Colonic mucosa (tissue), 4 donors: ENCODE measurements at places on chromosomes 2 and 18. TPM values are rescaled to one million over a fixed set of nuclear protein-coding genes. Genes with fewer than 3 reads are reported as not detected.
A peak's percentile ranks its signal among the peaks of the same experiment; 100 is the strongest.

Gene GAL3ST2
- total RNA-seq: 34.2 TPM

- DNase-seq: no peak
Measured at GRCh38 chr2:84938194-84938879, 32.6 kb upstream of the KCMF1 start.

Gene RAMP1
- 2.7 TPM for total RNA-seq

Gene SPHKAP
- 0.08 TPM for total RNA-seq

Gene C2orf80
- total RNA-seq: not detected

Gene PDCD1
- 0.21 TPM for total RNA-seq

DNA sequence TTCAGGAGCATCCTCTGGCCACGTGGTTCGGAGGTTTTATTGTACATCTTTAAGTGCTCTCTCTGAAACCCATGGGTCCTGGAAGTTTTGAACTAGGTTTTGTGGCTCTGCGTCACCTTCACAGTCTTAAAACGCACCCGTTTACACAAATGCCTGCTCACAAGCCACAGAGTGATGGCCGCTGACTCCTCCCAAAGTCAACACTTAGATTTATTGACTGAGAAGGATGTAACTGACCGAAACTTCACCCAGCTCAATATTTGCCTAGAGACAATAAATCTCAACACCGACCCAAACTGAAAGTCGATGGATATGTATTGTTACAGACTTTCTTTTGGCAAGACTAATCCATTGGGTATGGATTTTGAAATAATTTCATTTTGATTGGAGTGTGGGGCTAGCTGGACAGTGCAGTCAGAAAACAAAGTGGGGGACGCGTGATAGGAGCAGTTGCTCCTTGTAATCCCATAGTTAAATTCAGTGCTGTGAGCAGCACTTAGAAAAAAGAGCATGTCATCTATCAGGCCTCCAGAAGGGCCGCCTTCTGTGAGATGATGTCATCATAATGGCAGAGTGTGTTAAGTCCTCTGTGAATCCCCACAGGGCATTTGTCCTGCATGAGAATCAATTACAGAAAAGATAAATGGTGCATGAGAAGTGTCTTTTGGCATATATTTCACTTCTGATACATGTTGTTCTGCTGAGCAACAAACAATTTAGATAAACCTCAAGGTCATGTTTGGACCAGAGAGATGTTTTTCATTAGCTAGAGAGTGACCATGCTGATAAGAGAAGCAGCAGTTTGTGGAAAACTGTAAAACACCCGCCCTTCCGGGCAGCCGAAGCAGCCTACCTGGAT, 183.7 kb downstream of the INO80D start:
- DNase-seq: peak; percentile 81

GRCh38 chr2:28387082-28387960, 5.3 kb upstream of the FOSL2 start:
- DNase-seq: no peak

GRCh38 chr2:204510709-204511420, 34.4 kb upstream of the PARD3B start:
- no peak for DNase-seq

Gene POTEC
- not detected for total RNA-seq

DNA sequence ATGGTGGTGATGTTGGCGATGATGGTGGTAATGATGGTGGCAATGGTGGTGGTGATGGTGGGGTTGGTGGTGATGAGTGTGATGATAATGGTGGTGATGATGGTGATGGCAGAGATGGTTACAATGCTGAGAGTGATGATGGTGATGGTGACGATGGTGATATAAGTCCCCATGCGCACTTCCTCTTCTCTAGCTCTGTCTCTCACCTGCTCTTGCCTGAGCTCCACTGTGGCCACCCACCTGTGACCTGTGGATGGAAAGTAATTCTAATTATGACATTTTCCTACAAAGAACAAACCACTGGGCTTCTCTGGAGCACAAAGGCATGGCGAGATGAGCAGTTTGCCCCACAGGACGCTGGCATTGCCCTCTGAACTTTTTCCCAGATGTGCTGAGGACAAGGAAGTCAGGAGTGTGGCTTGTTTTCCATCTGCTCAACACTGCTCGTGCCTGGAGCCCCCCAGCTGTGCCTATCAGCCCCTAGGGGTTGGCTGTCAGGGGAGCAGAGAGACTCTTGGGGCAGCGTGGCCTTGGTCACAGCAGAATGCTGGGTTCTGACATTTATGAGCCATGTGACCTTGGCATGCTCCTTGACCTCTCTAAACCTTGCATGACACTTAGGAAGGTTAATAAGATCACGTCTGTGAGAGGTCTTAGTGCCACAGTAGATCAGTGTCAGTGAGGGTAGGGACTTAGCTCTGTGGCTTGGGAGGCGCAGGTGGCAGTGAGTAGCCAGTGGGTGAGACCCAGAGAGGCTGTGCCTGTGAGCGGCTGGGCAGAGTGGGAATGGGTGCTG, 68.4 kb downstream of the RRM2 start:
- no peak for DNase-seq
